CD8-positive, alpha-beta T cell (primary cell): ENCODE measurements at places on chromosomes 6 and 20.

DNA sequence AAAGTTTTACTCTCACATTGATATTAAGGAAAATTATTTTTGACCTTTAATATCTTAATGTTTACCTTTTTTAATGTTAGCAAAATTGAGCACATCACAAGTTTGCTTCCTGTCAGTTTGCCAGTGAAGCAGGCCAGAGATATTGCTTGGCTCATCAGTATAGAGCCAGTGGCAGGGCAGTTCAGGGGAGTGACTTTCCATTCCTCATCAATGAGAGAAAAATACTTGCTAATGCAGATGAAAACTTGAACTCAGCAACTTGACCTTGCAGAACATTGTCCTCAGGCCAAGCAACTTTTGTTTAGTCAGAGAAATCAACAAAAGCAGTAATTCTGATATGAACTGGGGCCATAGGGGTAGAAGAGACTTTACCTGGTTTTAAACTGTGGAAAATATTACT lies 6.9 kb downstream of the TAB2 start:
- no peak for DNase-seq

DNA sequence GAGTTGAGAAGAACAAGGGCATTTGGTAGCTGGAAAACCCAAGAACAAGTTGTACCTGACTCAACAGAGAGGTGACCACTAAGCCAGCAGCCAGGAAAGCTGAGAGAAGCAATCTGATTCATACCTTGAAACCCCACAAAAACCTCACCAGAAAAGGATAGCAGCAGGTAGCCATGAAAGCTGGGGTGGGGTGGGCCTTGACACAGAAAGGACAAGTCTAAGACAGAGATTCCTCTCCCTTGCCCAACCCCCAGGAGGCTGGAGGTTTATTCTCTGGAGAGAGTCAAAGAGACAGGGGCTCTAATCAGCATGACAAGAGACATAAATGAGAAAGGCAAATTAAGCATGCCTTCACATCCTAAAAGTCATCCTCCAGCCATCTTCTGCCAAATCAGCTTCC lies 151.7 kb upstream of the DST start:
- no peak for DNase-seq

- DNase-seq, result no peak
Measured at GRCh38 chr20:63602321-63602720, 24.6 kb downstream of the GMEB2 start.

DNA sequence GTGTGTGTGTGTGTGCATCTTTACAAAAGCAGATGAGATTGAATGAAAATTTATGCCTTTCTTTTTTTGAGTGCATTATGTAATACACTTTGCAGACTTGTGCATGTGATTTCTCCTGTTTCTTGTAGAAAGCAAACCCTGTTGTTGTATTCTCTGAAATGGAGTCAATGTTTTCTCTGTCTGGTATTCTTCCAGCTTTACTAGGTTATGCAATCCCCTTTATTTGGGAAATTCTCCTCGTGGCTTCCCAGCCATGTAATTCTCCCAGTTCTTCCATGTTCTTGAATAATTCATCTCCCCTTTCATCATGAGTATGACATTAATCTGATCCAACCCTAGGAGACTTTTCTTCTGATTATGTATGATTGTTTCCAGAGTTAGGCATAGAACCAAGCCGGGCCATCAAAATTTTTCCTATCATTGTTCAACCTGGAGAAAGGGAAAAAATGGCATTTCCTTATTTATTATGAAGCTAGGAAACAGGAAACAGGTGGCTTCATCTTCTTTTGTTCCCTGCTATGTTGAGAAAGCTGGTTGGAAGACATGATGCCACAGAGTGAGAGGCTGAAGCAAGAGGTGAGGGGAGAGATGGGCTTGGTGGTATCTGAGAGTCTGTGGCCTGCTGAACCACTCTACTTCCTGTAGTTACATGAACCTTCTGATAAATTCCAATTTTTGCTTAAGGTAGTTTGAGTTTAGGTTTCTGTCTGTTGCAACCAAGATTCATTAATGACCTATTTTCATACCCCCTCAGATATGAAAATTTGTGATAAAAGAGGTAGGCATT lies 68.8 kb downstream of the PRL start:
- DNase-seq, result no peak

DNA sequence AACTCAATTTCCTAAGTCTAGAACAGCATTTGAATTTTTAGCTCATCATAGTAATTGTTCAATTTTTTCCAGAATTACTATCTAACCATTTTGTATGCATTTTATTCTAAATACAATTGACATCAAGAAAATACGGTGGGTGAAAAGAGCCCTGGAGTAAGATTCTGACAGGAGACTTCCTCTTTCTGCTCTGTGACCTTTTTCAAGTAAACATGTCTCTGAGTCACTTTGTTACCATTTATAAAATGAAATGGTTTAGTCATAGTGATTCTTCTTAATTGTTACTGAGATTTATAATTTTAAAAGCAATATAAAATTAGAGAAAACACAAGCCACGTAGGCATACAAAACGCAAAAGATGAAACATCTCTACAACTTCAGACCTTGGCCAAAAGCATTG lies 80.2 kb downstream of the PLCB1 start:
- DNase-seq, result no peak

- no peak for DNase-seq
Measured at GRCh38 chr6:33896391-33897188, 92.8 kb upstream of the MLN start.

DNA sequence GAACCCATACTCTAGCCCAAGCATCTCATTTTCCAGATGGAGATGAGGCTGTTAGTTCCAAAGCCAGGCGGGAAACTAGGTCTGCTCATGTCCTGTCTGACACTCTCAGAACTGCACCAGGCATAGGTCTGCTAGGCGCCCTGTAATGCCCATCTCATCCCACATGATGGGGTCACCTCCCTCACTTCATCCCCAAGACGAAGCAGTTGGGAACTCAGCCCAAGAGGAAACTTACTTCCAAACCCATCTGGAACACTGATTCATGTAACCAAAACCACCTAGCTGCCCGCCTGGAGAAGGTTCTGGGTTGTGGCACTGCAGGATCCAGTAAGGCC lies 119.4 kb upstream of the PRND start:
- no peak for DNase-seq

DNA sequence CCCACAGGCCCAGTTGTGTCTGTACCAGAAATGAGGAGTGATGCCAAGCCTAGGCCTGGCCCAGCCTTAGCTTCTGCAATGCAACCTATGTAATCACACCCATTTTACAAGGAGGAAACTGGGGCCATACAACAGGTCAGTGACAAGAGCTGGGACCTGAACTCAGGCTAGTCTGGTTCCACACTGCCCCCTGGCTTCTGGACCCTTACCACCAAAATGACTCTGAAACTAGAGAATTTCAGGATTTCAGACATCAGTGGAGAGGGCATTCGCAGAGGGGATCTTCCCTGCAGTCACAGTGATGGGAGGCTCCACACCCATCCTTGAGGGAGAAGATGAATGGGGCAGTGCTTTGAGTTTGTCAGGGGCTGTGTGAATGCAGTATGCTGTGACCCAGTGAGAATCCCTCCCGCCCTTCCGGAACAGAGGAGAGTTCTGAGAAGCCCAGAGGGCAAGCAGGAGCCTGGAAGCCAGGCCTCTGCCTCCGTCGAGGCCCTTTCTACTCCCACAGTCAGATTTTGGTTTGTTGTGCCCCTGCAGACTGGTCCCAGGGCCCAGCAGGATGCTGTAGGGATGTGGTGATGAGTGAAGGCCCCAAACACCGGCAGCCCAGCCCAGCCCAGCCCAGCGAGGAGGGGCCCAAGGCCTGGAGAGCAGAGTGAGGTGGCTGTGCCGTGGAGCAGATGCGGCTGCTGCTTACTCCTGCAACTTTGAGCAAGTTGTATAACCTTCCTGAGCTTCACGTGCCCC lies 48.1 kb upstream of the MYL9 start:
- DNase-seq, result no peak

DNA sequence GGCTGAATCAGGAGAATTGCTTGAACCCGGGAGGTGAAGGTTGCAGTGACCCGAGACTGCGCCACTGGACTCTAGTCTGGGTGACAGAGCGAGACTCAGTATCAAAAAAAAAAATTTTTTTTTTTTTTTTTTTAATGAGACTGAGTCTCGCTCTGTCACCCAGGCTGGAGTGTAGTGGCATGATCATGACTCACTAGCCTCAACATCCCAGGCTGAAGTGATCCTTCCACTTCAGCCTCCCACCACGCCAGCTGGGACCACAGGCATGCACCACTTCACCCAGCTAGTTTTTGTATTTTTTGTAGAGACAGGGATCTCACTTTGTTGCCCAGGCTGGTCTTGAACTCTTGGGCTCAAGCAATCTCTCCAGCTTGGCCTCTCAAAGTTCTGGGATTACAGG lies 53.3 kb downstream of the MYO6 start:
- DNase-seq, result no peak

DNA sequence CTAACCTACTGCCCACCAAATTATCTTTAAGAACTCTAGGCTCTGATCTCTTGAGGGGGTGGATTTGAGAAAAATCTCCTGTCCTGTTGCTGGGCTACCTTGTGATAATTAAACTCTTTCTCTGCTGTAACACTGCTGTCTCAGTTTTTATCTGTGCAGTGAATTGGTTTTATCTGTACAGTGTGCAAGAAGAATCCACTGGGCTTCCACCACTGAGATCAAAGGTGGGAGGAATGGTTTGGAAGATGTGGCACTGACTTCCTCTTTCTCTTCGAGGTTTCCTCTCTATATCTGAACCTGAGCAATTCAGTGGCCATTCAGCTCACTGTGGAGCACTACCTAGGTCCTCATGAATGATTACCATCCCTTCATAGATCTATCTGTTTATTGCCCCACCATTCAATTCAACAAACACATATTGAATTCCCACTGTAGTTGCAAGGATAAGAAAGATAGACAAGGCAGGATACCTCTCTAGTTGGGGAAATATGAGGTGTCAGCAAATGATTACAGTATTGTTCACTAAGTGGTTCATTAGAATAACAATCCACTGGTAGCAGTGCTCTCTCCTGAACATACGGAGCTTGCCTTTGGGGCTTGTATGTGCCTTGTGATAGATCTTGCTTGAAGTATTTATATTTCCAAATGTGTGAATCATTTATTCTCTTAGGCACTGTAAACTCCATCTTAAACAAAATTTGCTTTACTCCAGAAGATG lies 172.1 kb upstream of the ARG1 start:
- DNase-seq, result no peak

- no peak for DNase-seq
Measured at GRCh38 chr6:148247386-148248063, 95.1 kb upstream of the SASH1 start.

DNA sequence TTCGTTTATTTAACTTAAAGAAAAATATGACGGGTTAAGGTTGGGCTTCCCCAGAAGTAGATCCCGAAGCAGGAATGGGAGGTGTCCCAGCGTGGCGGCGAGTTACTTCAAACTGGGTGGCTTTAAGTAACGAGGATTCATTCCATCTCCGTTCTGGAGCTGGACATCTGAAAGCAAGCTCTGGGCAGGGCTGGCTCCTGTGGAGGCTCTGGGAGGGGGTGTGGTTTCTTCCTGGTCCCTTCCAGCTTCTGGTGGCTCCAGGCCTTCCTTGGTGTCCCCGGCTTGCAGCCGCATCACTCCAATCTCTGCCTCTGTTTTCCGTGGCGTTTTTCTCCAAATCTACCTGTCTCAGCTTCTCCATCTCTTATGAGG lies 47.3 kb upstream of the BHLHE23 start:
- DNase-seq, result no peak
